ENCODE measurements at places on chromosomes 16 and 17.

DNA sequence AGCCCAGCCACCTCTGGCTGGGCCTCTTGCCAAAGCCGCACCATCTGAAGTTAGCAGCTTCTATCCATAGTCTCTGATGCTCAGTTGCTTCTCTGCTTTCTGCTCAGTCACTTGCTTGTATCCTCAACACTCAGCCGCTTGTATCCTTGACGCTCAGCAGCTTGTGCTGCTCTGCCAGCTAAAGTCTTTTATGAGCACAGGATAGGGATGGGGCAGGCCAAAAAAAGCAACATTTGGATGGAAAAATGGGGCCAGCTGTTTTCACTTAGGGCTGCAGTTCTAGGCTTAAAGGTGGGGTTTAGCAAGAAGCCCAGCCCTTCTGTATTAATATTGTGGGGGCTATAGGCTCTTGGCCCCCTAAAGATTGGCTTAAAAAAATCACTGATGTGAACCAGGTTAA lies 739.4 kb downstream of the CDH8 start:
- DNase-seq = no peak

DNA sequence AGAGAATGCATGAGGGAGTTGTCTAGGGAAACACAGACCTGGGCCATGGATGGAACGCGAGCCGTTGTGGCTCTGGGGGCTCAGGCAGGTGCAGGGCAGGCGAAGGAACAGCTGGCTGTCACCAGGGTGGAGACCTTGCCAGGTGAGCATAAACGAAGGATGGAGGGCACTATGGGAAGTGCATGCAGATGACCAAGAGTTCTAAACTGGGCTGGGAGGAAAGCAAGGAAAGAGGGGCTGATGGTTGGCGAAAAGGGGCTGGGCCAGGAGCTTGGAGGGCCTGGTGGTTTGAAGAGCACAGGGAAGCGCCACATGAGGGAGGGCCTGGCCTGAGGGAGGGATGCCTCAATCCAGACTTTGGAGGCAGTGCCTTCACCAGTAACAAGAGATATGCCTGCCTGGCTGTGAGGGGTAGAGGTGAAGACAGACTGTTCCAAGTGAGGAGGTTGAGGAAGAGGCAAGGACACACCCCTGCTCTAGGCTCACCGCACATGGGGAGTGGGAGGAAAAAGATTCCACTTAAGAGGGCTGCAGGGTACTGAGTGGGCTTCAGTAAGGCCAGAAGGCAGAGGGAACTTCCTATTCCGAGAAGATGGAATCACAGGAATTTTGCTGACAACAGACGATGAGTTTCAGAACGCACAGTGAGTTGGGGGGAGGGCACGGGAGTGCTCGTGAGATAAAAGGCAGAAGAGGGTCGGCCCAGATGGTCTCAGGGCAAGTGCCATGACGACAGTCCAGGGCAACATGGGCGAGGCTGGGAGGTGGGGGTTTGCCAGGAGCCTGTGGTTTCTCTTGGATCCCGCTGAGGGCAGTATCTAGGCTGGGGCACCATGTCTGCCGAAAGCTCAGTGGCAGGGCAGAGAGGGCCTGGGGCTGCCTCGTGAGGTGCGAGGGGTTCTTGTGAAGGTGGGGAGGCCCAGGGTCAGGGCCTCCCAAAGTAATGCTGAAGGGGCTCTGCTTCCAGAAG lies 20.6 kb downstream of the B9D1 start:
- DNase-seq = no peak

DNA sequence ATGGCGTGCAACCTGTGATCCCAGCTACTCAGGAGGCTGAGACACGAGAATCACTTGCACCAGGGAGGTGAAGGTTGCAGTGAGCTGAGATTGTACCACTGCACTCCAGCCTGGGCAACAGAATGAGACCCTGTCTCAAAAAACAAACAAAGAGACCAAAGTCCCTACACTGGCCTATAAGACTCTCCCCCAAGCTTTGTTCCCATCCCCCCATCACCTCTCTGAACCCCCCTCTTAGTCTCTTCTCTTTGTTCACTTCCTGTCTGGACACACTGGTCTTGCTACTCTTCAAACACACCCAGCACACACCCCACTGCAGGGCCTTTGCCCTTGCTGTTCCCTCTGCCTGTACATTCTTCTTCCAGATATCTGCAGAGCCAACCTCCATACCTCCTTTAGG lies 7.8 kb upstream of the SCNN1B start:
- DNase-seq = no peak

DNA sequence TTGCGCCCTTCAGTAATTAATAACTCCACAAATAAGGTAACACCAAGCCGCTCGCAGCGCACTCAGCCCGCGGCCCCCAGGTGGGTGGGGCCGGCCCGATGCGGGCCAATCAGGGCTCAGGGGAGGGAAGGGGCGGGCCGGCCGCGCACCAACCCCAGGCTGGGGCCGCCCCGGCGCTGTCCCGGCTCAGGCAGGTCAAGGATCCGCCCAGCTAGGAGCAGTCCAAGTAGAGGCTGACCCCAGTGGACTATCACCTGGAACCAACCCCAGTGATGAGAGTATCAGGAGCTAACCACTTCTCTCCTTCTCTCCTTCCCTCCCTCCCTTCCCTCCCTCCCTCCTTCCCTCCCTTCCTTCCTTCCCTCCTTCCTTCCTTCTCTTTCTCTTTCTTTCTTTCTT lies 110.8 kb downstream of the C16orf78 start:
- no peak for DNase-seq

- no peak for DNase-seq
These were observed 4.7 kb downstream of the LPCAT2 start for GRCh38 chr16:55513616-55514015.

- DNase-seq = no peak
These were observed 349.7 kb upstream of the CCL2 start for GRCh38 chr17:33905338-33905800.

DNA sequence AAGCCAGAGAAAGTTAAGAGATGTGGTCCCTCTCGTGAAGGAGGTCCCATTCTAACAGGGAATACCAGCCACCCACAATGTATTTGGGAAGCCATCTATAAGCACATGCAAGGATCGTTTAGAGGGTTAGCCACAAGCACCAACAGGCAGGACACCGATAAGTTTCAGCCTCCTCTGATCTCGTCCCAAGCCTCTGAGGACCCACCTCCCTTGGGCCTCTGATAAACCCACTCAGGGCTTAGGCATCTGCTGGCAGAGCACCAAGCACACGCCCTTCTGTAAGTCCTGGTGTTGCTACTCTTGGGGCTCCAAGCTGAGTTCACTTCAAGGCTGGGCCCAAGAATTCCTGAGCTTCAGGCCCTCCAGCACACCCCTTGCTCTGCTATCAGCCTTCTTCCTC lies 5.4 kb upstream of the PNPO start:
- no peak for DNase-seq

DNA sequence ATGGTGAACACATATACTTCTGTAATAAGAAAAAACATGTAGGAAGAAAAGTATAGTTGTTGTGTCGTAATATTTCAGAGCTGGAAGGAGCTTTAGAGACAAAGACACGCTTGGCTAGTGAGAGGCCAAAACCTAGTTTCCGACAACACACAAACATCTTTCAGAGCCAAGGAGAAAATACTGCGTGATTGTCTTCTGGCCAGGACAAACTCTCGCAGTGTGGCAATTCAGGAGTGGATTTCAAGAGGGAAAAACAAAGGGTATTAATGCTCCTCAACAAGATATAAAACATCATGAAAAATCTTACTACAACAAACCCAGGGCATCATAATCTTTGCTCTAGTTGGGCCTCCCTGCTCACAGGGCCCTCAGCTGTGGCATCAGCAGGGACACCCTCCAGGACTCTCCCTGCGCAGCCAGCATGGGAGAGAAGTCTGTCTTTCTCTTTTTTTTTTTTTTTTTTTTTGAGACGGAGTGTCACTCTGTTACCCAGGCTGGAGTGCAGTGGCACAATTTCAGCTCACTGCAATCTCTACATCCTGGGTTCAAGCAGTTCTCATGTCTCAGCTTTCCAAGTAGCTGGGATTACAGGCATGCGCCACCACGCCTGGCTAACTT lies 66.4 kb downstream of the CYB5B start:
- DNase-seq = no peak

DNA sequence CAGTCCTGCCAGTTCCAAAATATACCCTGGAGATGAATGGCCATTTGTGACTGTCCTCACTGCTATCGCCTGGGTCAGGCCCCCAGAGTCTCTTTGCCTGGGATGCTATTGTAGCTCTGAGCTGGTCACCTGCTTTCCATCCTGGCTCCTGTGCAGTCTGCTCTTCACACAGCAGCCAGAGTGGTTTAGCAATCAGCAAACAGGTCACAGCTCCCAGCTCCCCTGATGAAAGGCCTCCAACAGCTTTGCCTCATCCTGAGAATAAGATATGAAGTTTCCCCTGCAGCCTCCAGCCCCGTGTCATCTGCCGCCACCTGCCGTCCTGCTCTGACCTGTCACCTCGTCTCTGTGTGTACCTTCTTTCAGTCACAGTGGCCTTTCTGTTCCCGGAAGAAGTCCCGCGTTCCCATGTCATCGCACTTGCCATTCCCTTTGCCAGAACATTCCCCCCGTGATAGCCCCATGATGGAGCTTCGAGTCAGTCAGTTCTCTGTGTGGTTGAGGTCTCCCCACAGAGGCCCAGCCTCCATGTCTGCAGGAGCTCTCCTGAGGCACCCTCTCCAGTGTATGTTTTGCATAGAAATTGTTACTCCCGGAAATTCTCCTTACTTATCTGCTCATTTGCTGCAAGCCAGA lies 281.5 kb downstream of the SNX29 start:
- DNase-seq = no peak

DNA sequence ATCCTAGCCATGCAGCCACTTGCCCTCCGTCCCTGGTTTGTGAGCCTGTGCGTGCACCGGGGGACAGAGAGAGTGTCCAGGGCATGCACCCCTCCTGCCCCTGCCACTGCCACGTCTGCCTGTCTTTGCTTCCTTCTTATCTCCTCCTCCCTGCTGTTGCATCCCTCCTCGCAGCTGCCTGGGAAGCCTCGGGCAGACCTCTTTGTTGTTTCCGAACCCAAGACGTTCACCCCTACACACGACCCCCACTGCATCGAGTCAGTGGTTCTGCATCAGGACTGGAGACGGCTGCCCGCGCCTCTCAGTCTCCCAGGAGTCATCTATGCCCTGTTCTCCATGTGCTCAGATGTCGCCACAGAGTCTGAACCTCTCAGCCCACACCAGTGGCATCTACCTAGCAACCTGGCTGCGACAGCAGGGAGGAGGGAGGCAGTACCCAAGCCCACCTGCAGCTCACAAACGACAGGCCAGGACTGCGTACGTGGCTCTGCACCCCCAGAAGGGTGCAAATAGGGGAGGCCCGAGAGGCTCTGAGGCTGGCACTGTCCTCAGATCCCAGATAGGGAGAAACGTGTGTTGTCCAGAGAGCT lies 5.2 kb downstream of the TIMP2 start:
- DNase-seq = no peak

- no peak for DNase-seq
These were observed 13.3 kb downstream of the HERPUD1 start for GRCh38 chr16:56944954-56945839.

GRCh38 chr16:50666658-50667496 lies 14.2 kb downstream of the SNX20 start:
- DNase-seq = no peak

GRCh38 chr17:47212458-47212857 lies 3.3 kb downstream of the MYL4 start:
- DNase-seq = no peak

- DNase-seq = peak; percentile 91
These were observed 3.5 kb upstream of the RPL13 start for GRCh38 chr16:89556750-89557689.

GRCh38 chr16:35365675-35366074 lies 1906.3 kb downstream of the TP53TG3F start:
- no peak for DNase-seq

DNA sequence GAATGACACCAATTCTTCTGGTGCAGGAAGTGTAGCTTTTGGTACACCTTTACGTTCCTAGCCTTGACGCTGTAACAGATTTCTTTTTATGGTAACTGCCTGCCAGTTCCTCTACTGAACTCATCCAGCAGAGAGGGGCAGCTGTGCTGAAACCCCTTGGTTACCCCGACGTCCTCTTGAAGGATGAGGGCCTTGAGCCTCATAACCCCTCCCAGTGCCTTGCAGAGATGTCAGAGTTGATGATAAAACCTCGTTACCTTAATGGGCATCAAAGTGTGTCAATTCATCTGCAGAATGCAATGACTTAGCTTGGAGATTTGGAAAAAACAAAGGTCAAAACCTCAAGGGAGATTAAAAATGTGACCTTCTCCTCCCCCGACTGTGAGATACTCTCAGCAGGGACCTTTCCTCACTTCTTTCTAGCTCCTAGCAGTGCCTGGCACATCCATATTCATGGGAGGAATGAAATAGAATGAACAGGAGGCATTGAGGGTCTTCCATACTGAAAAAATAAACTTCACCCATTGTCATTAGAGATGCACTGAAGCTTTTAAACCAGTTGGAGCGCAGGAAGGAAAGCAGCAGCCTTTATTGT lies 69.2 kb downstream of the SDR42E1 start:
- DNase-seq = no peak

- DNase-seq = no peak
These were observed 12.8 kb downstream of the HMOX2 start for GRCh38 chr16:4489030-4489429.

DNA sequence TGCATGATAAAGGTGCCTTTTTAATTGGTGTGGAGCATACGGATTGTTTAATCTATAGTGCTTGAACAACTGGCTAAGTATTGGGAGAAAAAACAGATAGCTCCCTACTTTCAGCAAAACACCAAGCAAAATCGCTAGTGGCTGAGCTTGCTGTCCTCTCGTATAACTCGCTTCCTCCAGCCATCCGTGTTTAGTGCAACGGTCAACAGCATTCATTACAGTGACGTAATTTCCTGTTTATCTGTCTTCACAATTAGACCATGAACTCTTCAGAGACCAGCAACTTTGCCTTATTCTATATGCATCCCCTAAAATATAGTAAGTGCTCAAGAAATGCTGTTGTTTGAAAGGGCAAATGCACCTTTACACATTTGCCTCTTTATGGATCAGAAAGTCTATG lies 511.9 kb downstream of the HAPSTR1 start:
- no peak for DNase-seq

DNA sequence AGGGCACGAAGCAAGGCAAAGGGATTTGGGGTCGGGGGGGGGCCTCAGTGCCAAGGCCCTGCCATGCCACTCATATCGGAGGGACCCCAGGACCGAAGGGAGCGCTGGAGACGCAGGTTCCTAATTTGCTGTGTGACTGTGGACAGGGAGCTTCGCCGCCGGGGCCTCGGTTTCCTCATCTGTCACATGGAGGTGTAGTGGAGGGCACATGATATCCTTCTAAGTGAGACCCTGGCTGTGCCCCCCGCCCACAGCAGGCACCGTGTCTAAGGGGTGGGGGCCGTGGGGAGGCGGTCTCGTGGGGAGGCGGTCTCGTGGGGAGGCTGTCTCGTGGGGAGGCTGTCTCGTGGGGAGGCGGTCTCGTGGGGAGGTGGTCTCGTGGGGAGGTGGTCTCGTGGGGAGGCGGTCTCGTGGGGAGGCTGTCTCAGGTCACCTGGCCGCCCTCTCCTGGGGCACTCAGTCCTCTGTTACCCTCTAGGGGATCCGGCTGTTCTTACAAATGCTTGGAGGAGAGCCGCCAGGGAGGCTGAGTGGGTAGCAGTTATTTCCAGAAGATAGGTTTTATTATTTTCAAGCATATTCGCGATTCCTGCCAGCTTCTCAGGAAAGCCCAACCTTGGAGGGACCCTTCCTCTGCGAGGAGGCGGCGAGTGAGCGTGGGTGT lies 205.0 kb downstream of the NTN1 start:
- DNase-seq = no peak
